ENCODE measurements at places on chromosomes 7 and 10. TPM values are rescaled to one million over a fixed set of nuclear protein-coding genes. Genes with fewer than 3 reads are reported as not detected.

Gene SP8
- not detected for total RNA-seq

Gene GNGT1
- total RNA-seq: not detected

Gene ZNF239
- 4.7 TPM for total RNA-seq

DNA sequence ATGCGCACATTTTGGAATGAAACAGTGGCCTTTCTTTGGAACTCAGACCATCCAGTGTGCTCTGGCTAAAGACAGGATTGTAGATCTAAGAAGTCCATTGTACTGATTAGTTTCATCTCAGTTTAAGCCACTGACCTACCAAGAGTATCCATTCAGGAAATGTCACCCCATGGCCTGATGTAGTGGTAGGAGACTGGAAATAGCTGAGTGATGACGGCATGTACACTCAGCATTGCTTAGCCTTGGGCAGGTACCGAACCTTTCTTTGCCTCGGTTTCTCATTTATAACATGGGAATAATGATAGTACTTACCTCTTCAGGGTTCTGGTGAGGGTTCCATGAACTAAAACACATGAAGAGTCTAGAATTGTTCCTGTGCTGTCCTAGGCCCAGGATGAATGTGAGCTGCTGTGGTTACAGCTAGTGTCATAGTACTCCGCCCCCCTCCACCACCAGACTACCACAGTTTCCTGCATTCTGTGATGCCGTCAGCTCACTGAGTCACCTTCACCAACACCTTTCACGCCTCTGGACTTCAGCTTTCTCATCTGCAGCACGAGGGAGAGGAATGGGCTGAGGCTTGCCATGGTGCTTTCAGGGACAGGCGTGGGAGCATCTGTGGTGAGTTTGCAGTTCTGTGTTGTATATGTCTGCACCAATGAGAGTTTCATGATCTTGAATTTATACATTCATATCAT, 484.0 kb upstream of the GALNT17 start:
- DNase-seq: no peak

GRCh38 chr7:12584930-12585329, 14.4 kb downstream of the SCIN start:
- DNase-seq: no peak

- no peak for DNase-seq
These were observed 65.9 kb downstream of the GOLGA7B start for GRCh38 chr10:97915346-97916131.

GRCh38 chr7:4663239-4664018, 18.7 kb upstream of the FOXK1 start:
- no peak for DNase-seq

DNA sequence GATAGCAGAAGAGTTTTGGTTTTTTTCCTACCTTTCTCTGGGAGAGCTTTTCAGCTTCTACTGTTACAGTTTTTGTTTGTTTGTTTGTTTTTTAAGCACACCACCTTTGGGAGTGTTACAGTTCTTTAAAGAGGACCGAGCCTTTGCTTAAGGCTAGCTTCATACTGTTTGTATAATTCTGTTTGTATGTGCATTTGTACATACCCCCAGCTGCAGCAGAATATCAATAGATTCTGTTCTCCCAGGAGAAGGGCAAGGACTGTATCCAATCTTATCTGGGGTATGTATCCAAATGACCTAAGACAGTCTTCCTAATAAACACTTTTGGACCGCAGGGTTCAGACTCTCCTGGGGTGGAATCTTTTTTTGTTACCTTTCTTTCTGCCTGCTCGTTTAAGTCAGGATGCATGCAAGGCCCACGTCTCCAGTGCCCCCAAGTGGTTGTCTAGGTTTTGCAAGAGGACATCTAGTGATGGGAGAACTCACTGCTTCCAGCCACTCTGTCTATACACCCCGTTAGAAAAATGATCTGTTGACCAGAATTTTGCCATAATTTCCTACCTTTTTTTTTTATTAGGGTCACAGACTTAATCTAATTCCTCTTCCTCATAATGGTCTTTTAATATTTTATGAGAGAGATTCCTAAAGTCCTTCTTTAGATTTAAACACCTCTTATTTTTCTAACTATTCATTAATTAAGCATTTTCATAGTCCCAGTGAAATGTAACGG, 23.9 kb downstream of the NRF1 start:
- DNase-seq: peak; percentile 90

Gene WNT8B
- total RNA-seq: not detected

GRCh38 chr7:80439894-80440821, 71.7 kb downstream of the GNAT3 start:
- DNase-seq: no peak

DNA sequence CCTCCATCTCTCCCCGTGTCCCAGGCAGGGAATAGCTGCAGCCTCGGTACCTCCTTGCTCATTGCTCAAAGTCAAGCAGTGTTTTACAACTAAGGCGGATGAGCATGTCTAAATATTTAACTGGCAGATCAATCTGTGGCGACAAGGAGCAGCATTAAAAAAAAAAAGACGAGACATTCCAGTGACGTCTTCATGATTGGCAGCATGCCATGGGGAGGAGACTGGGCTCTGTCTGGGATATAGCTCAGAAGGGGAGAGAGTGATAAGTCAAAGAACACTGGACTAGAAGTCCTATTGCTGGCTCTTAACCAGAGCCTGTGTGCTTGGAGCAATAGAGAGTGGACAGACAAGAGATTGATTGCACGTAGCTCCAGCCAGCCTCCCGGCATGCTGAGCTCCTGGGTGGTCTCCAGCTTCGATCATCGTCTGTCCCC, 287.5 kb upstream of the PODXL start:
- DNase-seq: no peak

Gene HDAC9
- total RNA-seq: 5.2 TPM

DNA sequence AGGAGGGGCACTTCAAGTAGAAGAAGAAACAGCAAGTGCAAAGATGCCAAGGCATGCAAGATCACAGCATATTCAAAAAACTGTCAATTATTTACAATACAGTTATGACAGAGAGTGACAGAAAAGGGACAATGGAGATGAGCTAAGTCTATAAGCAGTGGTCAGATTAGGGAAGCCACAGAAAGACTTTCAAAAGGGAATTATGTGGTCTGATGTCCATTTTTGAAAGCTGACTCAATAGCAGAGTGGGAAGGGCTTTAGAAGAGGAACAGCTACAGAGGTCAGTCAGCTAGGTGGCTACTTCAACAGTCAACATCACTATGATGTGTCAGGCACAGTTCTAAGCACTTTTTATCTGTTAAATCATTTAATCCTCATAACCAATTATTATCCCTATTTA, 45.2 kb upstream of the SPOCK2 start:
- no peak for DNase-seq

- no peak for DNase-seq
These were observed 891.9 kb upstream of the MBL2 start for GRCh38 chr10:53664282-53665019.

Gene LIPK
- total RNA-seq: not detected

GRCh38 chr10:90352288-90352687, 505.6 kb downstream of the HTR7 start:
- DNase-seq: no peak

DNA sequence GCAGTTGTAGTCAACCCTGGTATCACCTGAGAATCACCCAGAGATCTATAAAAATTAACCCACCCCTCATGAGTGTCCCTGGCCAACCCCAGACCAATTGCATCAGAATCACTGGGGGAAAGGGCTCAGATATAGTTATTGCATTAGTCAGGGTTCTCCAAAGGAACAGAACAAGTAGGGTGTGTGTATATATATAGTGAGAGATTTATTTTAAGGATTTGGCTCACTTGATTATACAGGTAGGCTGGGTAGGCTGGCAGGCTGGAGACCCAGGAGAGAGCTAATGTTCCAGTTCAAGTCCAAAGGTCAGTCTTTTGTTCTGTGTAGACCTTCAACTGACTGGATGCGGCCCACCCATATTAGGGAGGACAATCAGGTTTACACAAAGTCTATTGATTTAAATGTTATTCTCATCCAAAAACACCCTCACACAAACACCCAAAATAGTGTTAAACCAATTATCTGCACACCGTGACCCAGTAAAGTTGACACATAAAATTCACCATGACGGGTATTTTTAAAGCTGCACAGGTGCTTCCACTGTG, 372.9 kb upstream of the NFE2L3 start:
- DNase-seq: no peak

GRCh38 chr10:15427843-15428414, 56.8 kb upstream of the FAM171A1 start:
- peak; percentile 58 for DNase-seq

Gene NOBOX
- not detected for total RNA-seq

GRCh38 chr7:38220452-38220851, 42.4 kb downstream of the STARD3NL start:
- no peak for DNase-seq

Gene TBC1D12
- not detected for total RNA-seq

Gene OPALIN
- total RNA-seq: not detected

Gene NPC1L1
- total RNA-seq: not detected

Gene FAM171A1
- total RNA-seq: not detected

Gene PPP1R17
- total RNA-seq: 7.9 TPM

DNA sequence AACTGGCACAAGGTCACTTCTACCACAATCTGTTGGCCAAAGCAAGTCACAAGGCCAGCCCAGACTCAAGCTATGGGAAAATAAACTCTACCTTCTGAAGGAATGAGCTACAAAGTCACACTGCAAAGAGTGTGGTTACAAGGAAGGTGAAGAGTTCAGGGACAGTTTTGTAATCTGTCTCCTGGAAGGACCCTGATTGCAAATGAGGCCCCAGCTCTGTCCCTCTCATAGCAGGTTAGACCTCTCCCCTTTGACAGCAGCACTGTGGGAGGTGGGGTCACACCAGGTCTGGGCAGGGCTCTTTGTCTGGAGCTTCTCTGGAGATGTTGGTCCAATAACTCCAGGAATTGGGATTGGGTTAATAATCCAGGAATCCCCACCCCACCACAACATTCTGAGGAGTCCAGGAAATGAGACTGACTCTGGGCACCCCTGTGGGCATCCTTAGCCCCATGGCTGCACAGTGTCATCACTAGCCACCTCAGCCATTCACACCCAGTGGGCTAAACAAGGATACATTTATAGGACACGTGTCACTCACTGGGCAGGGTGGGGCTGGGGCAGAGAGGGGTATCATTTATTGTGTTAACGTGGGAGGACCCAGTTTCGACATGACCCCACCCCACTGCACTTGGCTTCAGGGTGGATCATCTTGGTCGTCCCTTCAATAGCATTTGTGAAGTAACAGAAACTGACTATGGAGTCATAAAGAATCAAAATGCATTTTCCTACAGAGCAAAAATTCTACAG, 23.7 kb upstream of the C10orf105 start:
- no peak for DNase-seq

Gene SAMD9
- total RNA-seq: 28.8 TPM

DNA sequence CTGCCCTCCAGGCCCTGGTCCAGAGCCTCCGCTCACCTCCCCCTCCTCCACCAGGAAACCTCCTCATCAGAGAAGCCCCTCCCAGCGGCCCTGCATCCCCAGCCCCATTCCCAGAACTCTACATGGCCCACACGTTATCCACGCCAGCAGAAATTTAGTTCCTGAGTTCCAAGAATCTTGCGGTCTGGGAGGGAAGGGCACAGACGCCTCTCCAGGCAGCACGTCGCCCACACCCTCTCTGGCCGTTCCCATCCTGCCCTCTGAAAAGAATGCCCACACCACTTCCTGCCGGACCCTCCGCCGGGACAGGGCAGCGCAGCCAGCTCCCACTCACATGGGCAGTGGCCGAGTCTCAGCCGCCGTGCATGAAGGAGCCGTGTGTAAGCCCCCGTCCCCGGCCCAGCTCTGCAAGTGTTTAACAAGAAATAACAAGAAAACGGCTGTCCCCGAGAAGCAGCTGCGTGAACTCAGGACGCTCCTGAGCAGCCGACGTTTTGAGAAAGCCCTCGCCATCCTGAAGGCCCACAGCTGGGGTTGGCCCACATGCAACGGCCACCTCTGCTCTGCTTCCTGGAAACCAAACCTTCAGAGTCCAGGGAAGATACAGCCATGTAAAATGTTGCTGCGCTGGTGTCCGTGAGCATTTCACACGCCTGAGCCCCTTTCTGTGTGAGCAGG, 17.4 kb downstream of the ADGRA1 start:
- no peak for DNase-seq

DNA sequence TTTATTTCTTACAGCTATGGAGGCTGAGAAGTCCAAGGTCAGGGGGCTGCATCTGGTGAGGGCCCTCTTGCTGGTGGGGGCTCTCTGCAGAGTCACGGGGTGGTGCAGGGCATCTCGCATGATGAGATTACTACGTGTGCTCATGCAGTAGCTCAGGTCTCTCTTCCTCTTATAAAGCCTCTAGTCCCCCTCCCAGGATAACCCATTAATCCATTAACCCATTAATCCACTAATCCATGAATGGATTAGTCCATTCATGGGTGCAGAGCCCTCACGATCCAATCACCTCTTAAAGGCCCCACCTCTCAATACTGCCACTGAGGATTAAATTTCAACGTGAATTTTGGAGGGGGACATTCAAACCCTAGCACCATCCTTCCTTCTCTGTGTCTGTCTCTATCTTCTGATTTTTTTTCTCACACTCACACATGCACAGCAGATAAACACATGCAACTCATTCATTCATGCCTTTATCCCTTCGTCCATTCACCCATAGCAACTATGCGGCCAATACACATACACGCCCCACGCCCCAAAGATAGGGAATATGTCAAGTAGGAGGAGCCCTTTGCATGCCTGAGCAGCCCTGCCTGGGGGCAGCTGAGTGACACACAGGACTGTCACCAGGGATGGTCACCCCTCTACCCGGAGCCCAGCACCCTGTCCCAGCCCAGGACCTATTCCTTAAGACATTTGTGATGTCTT, 86.5 kb downstream of the C10orf105 start:
- no peak for DNase-seq

Gene FXYD4
- total RNA-seq: not detected

Gene SLC39A12
- total RNA-seq: not detected

GRCh38 chr7:116258734-116259133, 48.4 kb downstream of the TES start:
- peak; percentile 75 for DNase-seq

DNA sequence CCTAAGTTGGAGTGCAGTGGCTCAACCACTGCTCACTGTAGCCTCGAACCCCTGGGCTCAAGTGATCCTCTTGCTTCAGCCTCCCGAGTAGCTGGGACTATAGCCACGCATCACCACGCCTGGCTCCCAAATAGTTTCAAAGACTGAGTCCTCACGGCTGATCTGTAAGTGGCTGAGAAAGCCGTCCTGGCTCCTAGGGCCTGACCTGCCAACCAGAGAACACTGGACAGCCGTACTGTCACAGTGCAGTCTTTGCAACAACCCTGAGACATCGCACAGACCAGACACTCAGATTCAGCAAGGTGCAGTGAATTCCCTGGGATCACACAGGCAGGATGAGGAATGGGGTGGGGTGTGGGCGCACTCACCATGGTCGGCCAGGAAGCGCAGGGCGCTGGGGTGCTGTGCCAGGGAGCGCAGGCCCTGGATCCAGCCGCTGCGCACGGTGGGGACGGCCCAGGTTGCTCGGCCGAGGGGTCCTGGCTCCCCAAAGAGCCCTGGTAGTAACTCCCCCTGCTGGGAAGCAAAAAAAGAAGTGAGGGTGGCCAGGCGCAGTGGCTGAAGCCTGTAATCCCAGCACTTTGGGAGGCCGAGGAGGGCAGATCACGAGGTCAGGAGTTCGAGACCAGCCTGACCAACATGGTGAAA, 10.7 kb downstream of the BRAT1 start:
- no peak for DNase-seq

GRCh38 chr7:108099713-108100112, 30.4 kb downstream of the LAMB4 start:
- no peak for DNase-seq

- DNase-seq: peak; percentile 43
These were observed 193.4 kb upstream of the MBL2 start for GRCh38 chr10:52965938-52966401.

All from Karpas-422 (cell line).